Stimulated activated CD8-positive, alpha-beta memory T cell treated with anti-CD3 and anti-CD28 coated beads, Interleukin-2, amount 100 ng/mL, for 1 hour (primary cell): ENCODE measurements at places on chromosomes 3 and 15.

GRCh38 chr3:128094295-128095151 lies 29.1 kb downstream of the RUVBL1 start:
- DNase-seq: no peak

- no peak for DNase-seq
Measured at GRCh38 chr3:43104660-43105595, 951 bp downstream of the POMGNT2 start.

DNA sequence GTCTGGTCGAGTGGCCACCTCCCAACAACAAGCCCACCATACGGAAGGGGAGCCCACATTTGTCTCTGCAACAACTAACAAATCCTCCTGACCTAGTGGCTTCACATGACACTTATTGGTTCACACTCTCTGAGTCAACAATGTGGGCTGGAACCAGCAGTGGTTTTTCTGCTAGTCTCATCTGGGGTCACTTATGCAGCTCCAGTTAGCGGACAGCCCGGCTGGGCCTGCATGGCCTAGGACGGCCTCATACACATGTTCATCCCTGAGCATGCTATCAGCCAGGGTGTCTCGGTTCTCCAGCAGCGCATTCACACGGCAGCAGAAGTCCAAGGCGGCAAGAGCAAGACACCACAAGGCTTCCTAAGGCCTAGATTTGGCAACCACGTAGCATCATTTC lies 281.7 kb downstream of the XXYLT1 start:
- DNase-seq: no peak

GRCh38 chr15:68556139-68556990 lies 22.4 kb upstream of the CORO2B start:
- DNase-seq: no peak

DNA sequence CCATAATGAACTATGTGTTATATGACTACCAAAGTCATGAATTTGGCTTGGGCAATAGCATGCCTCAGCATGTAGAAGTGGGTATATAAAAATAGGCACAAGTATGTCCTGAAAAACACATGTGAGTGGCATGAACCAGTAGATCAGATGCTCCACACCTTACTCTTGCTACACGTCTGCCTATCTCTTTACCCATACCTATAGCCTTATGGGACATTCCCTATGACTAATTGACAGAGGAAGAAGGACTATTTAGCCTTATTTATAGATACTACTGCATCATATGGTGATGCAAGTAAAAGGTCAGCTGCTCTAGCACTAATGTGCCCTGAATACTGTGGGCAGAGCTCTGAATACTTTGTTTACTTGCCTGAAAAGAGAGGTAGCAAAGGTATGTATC lies 81.0 kb upstream of the ZPLD1 start:
- no peak for DNase-seq

DNA sequence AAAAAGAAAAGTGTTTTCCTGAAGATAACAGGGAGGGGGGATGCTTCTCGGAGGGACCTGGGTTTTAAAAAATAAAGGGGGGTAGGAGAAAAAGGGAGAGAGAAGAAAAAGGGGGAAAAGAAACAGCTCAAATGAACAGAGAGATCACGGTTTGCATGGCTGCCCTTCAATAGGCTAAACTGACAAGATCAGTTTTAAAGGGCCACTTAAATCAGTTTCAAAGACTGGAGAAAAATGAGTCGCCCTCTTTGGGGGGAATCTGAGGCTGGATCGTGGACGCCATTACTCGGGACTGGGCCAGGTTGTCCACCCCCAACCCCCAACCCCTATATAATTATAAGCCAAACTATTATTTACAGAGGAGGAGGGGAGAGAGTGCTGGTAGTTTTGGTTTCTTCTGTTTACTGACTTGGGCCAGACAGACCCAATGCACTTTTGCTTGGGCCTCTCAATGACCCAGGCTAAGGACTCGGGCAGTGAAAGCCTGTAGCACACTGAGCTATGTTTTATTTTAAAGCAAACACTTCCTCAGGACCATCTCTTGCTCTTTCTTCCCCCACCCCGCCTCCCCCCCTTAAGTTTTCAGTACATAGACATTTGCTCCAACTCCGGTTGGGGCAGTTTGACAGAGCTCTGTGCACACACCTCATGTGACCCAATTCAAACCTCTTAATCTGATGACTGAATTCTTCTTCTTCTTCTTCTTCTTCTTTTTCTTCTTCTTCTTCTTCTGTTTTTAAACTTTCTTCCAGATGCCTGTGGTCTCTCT lies 6.3 kb downstream of the NR2F2 start:
- DNase-seq: no peak

DNA sequence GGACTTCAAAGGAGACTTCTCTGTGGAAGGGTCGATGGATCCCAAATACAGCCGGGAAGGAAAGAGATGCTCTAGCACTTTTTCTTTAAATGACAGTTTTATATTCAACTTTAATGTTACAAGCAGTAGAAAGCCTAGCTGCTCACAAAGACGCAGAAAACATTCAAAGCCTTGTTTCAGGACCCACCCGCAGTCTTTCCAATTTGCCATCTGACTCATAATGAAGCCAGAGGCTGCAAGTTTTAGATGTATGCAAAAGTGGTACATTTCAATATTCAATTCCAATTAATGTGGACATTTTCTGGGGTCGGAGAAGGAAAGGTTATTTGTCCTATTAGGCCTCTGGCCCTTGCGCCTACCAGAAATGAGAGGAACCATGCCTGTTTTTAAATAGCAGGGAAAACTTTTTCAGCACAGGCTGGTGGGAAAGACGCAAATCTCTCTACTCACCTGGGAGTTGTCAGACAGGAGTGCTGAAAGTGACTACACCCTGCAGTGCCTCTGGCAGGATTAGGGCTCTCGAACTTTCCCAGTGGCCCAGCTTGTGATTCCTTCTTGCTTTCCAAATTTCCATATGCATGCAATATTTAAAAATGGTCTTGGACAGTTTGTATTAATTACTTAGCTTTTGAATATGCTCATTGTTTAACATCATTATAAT lies 117.4 kb upstream of the MBNL1 start:
- no peak for DNase-seq

- DNase-seq: no peak
Measured at GRCh38 chr3:52283306-52283705, 4.3 kb upstream of the GLYCTK start.

GRCh38 chr15:62647202-62647842 lies 395.2 kb upstream of the TPM1 start:
- DNase-seq: no peak

DNA sequence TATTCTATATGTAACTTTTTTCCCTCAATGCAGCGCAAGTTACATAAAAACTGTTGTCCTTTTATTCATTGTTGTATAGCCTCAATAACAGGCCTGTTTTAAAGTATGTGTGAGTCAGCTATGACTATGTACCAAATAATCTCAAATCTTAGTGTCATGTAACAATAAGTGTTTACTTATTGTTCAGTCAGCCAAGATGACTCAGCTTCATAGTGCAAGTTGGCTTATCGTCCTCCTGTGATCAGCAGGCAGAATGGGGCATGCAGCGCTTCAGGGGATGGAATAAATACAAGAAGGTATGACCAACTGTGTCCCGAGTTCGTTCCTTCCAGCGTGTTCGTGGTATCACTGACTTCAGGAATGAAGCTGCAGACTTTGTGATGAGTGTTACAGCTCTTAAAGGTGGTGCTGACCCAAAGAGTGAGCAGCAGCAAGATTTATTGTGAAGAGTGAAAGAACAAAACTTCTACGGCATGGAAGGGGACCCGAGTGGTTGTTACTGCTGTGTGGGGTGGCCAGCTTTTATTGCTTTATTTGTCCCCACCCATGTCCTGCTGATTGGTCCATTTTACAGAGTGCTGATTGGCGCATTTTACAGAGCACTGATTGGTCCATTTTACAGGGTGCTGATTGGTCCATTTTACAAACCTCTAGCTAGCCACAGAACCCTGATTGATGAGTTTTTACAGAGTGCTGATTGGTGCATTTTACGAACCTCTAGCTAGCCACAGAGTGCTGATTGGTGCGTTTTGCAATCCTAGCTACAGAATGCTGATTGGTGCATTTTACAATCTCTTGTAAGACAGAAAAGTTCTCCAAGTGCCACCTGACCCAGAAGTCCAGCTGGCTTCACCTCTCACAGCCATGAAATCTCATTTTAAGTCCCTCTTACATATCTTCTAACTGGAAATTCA lies 1016.0 kb downstream of the MCTP2 start:
- no peak for DNase-seq

DNA sequence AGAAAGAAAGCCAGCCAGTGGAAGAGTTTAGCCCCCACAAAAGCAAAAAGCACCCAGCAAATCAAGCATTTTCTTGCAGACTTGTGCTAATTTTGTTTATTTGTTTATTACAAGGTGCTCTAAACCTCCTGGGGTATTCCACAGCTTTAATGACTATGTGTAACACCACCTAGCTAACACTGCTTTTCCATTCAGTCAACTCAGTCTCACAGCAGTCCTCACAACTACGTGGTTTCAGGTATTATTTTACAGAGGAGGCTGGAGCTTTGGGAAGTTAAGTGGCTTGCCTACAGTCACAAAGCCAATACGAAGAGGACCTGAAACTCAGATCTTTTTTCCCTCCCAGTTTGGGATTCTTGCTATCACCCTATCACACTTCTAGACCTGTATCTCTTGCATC lies 14.8 kb downstream of the SOX14 start:
- no peak for DNase-seq

- no peak for DNase-seq
Measured at GRCh38 chr3:170712798-170713197, 126.9 kb upstream of the SLC7A14 start.

DNA sequence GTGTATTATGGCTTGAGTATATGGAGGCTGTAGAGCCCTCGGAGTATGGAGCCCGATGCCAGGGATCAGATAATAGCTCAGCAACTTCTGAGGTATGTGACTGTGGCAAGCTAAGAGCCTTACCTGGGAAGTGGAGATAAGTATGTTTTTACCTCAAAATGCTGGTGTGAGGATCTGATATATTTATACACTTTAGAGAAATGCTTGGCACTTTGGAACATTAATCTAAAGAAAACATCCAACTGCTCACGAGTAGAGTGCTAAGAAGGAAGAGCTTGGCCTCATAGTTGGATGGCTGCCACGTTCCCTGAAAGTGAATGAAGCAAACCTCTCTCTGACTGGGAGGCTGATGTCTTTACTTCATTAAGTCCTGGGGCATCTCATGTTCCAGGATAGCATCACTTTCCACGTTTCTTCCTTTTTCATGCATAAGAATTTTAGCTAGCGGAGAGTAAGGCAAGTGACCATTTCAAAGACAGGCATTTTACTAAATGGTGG lies 58.9 kb upstream of the GOLGA8J start:
- DNase-seq: no peak

GRCh38 chr3:196175116-196175625 lies 36.0 kb downstream of the ZDHHC19 start:
- DNase-seq: no peak

GRCh38 chr3:61936344-61936937 lies 375.1 kb downstream of the PTPRG start:
- DNase-seq: no peak
